ENCODE measurements at places on chromosomes 5 and 9. TPM values are rescaled to one million over a fixed set of nuclear protein-coding genes. Genes with fewer than 3 reads are reported as not detected.

- DNase-seq, result peak; percentile 59
These were observed 24.7 kb upstream of the TMEM250 start for GRCh38 chr9:136143215-136144001.

GRCh38 chr9:36874921-36875320 lies 159.1 kb downstream of the PAX5 start:
- DNase-seq, result no peak

DNA sequence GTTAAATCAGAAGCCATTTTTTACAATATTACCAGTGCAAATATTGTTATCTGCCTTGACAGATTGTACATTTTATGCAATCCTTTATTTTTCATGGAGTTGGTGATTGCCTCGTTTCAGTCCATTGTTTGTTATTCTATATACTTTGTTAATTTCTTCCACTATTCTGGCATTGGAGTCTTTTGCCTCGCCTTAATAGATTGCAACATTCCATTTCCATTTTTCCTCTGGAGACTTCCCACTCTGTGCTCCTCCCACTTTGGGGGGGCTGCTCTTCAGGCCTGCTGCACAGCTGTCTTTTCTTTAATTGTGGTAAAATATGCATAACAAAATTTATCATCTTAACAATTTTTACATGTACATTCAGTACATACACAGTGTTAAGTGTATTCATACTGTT lies 4.4 kb upstream of the DCAF10 start:
- no peak for DNase-seq

GRCh38 chr9:7185612-7186011 lies 427.8 kb downstream of the KDM4C start:
- peak; percentile 31 for DNase-seq

DNA sequence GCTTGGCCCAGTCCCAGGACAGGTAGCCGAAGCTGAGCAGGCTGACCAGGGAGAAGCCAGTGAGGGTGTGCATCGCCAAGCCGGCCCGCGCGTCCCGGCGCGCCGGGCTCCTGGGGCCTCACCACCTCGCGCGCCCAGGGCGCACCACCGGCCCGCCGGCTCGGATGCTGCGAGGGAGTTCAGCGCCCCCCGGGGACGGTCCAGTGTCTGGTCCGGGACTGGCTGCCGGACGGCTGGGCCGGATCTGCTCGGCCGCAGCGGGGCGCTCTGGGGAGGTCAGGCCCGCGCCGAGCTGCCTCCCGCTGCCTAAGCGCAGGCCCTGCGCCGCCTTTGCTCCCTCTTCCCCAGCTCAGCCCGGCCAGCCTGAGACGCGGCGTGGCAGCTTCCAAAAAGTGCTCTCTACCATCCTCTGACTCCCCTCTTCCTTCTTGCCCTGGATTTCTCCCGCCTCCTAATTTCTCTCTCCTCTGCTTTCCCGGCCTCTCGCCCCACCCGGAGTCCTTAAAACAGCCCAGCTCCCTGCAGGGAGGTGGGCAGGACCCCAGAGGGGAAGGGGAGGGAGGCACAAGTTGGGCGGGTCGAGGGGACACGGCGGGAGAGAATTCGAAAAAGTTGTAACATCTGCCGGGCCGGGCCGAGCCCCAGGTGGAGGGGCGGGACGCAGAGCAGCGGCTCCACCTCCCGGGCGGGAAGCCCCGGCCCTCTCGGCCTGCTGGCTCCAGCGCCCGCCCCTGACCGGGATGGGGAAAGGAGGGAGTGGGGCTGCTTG lies at the start of gene ARSI:
ARSI (minus strand) TSS at position 605 of the 769 bp plus-strand sequence; CDS start at position 73, 532 bp downstream.
- no peak for DNase-seq

STK32A gene
- total RNA-seq, result not detected

LHX3 gene
- not detected for total RNA-seq

ADAM19 gene
- 11.2 TPM for total RNA-seq

Data from HT-29 (cell line).